Right kidney (tissue), 9 donors: ENCODE measurements at places on chromosomes 16 and 17.

GRCh38 chr17:62110923-62111484 is 45.9 kb upstream of the MED13 start:
- DNase-seq = no peak

DNA sequence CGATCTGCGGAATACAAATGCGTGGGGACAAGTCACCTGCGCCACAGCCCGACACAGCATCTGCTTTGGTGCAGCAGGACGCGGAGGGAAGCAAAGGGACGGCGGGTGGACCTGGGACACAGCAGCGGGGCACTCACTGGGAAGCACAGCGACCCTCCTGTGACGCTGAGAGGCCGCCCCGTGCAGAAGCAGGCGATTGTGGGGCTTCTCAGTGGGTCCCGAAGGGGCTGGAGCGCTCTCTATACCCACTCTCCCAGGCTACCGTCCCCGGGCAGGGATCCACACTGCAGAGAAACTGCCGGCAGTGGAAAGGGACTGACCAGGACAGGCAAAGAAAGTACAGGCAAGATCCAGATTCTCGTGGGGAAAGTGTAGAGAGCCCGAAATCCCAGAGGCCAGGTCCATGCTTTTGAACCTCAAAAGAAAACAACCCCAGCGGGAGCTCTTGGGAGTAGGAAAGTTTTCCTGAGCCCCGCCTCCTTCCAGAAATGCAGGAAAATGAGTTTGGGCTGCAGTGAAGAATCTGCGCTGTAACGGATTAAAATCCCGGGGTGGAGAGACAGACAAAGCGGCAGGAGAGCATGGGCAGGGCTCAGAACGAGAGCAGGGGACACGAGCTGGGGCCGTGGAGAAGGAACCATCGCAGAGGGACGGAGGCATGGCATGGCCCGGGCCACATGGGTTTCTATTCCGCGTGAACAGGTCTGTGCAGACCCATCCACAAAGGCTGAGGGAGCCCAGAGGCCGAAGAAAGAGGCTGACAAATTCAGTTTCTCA is 12.7 kb downstream of the COX4I1 start:
- no peak for DNase-seq

DNA sequence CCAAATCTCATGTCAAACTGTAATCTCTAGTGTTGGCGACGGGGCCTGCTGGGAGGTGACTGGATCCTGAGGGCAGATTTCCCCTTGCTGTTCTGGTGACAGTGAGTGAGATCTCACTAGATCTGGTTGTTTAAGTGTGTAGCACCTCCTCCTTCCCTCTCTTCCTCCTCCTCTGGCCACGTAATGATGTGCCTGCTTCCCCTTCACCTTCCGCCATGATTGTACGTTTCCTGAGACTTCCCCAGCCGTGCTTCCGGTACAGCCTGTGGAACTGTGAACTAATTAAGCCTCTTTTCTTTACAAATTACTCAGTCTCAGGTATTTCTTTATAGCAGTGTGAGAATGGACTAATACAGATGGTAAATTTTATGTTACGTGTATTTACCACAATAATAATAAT is 49.2 kb downstream of the METTL16 start:
- DNase-seq = no peak

GRCh38 chr16:84932681-84933080 is 78.7 kb downstream of the ZDHHC7 start:
- DNase-seq = no peak

- DNase-seq = peak; percentile 50
Measured at GRCh38 chr16:81492311-81492761, 47.7 kb downstream of the CMIP start.

DNA sequence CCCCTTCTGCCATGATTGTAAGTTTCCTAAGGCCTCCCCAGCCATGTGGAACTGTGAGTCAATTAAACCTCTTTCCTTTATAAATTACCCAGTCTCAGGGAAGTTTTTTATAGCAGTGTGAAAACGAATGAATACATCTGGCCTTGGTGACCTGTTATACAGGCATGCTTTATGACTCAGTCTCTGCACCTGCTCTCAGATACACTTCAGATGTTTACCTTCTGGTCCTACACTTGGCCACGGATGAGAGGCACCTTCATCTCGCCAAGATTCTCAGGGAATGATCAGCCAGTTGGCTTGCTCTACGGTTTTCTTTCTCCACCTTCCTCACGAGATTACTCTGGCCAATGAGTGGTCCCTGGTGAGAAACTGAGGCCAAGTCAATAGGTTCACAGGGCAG is 304.7 kb downstream of the CA10 start:
- DNase-seq = no peak

DNA sequence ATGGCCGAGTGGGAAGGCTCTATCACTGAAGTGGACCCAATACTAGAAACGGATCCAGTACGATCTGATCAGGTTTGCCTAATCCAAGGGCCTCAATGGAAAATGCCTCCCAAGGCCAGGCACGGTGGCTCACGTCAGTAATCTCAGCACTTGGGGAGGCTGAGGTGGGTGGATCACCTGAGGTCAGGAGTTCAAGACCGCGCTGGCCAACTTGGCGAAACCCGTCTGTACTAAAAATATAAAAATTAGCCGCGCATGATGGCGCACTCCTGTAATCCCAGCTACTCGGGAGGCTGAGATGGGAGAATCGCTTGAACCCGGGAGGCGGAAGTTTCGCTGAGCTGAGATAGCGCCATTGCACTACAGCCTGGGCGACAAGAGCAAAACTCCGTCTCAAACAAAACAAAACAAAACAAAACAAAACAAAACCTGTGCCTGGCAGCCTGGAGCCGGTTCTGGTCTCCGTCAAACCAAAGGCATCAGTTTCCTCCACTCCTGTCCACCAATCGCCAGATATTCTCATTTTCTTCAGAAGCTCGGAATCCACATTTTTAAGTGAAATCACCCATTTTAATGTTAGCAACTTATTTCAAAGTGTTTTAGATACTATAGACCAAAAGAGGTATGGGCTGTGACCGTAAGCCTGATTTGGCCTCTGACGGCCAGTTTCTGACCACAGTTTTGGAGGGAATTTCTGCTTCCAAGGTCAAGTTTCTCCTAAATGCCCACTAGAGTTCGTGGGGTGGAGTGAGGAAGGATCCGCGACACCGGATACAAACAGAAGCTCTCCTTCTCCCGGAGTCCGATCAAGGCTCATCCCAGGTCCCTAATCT is 664 bp downstream of the NQO1 start:
- no peak for DNase-seq

DNA sequence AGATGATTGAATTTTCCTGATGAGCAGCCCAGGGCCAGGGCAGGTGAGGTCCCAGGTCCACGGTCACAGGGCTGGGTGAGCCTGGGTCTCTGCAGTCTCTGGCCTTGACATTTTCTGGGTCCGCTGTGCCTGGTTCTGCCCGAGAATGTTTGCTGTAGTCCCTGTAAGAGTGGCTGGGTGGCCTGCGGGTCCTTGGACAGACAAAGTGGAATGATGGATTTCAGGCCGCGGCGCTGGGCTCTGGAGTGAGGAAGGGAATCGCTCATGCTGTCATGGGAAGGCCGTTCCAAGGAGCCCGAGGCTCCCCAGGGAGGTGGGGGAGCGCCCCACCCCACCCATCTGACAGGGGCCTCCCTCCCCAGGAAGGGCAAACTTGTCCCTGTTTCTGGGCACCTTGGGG is 153.5 kb upstream of the CIBAR2 start:
- DNase-seq = no peak

DNA sequence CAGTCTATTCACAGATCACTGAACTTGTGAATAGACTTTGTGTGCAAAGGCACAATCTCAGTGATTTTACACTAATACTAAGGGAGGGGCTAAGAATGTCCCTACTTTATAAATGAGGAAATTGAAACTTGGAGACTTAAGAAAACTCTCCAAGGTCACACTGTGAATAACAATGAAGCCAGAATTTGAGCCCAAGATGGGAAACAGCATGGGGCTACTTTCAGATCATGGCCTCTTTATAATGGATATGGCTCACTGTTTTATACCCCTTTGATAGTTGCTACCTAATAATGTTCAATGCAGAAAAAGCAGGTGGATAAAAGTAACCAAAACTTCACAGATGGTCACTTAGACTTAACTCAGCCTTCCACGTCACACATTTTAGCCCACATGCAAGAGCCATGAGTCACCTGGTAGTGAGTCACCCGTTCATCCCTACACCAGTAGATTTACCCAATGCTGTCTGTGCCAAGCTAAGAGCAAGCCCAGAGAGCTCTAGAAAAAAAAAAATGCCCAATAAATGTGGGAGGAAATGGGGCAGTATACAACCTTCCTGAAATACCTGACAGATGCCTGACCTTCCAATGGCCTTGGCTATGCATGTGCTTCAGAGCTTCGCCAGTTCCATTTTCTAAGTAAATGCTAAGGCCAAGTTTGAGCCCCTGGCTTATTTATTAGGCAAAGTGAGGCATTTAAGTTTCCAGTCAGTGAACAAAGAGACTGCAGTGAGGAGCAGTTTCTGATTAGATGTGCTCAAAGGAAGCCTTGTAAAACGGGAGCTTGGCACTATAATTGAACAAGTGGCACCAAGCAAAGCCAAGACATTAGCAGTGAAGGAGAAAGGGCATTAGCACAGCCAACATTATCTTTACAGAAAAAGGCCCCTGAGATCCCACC is 219.7 kb downstream of the TMEM114 start:
- no peak for DNase-seq

DNA sequence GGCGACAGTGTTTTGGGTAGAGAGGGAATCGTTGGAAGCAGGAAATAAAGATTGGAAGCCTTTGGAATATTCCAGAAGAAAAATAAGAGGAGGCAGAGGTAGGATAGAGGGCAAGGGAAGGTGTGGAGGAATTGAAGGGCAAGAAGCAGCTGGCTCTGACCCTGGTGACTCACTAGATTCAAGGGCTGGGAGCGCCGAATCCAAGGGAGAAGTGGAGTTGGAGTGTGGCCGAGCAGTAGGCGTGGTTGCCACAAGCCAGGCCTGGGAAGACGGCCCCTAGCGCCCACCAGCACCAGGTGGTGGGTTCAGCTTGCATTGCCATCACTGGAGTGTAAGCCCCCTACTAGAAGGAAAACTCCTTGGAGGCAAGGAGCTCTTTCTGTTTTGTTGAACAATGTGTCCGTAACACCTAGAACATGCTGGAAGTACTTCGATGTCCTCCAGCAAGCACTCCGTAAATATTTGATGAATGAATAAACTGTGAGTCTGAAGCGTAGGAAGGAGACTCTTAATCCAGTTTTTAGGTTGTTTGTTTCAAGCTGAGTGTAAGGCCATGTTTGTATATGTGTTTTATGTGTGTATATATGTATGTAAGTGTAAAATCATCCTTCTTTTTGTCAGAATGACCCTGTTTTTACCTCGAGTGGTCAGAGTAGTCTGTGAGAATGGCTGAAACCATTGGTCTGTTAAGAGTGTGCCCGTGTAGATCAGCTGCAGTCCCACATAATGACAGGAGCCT is 139.5 kb downstream of the CMIP start:
- no peak for DNase-seq

- DNase-seq = no peak
Measured at GRCh38 chr16:56722200-56722842, 7.6 kb upstream of the NUP93 start.

DNA sequence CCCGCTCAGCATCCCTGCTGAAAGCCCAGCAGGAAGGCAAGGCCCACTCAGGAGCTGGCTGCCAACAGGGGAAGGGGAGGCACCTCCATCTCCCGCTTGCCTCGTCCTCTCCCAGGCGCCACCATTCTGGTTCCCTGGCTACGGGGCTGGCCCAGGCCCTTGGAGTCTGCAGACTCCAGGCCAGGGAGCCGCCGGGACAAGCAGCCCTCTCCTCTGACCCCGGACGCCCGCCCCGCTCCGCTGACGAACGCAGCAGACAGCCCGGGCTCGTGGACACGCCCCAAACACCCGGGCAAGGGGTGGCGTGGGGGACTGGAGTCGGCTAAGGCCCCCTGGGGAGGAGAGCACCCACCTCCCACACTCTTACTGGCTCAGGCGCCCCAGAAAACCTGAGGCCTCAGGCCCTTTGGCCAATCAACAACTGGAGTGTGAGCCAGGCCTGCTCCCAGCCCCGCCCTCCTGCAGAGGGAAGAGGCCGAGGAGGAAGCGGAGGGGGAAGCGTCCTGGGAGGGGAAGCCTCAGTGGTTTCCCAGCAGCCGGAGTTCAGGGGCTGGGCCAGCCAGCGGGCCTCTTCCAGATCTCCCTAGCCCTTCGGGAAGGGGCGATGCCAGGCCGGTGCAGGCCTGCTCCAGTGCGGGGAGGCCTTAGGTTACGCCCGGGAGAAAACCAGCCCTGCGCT is 4.2 kb downstream of the MNT start:
- peak; percentile 92 for DNase-seq

- no peak for DNase-seq
Measured at GRCh38 chr17:40445751-40446468, 2.7 kb downstream of the IGFBP4 start.

DNA sequence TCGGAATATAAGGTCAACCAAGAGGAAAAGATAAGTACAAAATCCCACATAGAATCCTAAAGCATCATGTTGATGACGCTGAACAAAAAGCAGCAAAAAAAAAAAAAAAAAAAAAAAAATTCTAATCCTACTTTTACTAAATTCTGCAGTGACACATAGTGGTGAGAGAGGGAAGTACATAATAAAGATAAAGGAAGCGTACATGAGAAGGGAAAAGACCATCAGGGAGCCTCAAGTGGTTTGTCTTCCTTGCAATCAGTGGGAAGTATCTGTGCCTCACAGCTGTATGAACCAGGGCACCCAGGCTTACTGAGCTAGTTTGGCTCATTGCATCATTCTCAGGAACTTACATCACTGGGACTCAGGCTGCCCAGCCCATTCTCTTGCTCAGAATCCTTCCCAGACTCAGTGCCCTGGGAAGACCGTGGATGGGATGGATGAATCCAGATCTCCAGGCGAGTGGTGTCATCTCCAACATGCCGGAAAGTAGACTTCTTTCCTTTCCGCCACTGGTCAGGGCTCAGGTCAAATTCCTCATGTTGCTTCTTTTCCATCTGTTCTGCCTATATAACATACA is 21.2 kb downstream of the SMG6 start:
- peak; percentile 14 for DNase-seq

DNA sequence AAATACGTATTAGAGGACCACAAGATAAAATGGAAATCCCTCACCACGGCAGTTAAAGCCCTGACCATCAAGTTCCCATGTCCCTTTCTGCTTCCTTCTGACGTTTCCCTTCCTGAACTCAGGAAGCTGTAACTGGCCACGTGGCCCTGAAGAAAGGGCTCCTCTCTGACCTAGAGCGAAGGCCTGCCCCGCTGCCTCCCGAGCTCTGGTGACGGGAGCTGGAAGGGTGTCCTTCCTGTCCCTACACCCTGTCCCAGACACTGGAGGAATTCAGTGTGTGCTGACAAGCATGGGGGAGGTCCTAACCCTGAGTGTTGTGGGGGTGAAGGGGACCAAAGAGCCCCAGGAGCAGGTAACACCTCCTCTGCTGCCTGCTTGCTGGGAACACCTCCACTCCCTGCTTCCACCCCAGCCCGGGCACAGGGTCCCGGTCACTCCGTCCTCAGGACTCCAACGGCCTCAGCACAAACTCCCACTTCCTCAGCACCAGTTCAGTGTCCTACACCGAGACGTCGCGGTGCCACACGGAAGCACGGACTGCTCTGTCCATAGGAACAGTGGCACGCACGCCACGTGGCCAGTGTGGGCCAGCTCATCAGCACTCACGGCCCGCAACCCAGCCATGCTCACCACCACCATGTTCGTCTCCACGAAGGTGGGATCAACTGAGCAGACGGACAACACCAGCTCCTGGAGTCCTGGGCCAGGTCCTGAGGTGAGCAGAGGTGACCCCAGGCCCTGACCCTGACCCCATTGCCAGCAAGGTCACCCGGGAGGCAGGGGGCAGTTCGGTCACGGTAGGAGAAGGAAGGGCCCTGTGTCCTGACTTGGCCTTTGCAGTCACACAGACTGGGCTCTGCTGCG is 16.9 kb downstream of the TMEM235 start:
- DNase-seq = no peak

- no peak for DNase-seq
Measured at GRCh38 chr16:27464626-27465482, 62.9 kb downstream of the IL21R start.

GRCh38 chr17:603406-604114 is 111.1 kb downstream of the VPS53 start:
- no peak for DNase-seq
